ENCODE measurements at places on chromosomes 3 and 15.

- no peak for DNase-seq
Observed at GRCh38 chr3:61901986-61902385, 340.6 kb downstream of the PTPRG start.

DNA sequence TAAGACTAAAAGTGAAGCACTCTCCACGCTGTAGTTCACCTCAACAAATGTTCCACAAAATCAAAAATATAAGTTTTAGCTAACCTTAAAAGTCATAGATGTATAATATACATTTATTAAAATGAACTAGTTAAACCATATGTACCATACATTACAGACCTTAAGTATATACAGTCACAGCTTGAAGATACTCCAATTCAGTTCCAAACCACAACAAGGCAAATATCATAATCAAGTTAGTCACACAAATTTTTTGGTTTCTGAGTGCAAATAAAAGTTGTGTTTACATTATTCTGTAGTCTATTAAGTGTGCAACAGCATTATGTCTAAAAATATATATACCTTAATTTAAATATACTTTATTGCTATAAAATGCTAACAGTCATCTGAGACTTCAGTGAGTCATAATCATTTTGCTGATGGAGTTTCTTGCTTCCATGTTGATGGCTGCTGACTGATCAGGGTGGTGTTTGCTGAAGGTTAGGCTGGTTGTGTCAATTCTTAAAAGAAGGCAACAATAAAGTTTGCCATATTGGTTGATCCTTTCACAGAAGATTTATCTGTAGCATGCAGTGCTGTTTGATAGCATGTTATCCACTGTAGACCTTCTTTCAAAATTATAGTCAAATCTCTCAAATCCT lies 736.7 kb downstream of the NSUN3 start:
- no peak for DNase-seq

GRCh38 chr15:47603026-47603425 lies 114.3 kb upstream of the SEMA6D start:
- DNase-seq: no peak

DNA sequence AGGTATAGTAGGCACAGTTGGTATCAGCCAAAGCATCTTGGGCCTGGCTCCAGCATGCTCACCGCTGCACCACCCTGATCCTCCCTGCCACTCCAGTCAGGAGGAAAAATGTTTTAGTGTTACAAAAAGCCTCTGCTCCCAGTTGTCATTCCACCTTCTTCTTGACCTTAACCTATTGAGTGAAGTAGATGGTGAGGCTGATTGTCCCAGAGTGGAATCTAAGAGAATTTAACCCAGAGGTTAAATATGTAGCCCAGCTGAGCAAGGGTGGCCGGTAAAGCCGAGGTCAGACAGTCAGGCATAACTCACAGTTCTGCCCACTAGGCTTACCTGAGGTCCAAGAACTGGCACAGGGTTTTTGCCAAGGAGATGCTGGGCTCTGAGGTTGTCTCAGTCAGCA lies 30.7 kb upstream of the TNIK start:
- no peak for DNase-seq

DNA sequence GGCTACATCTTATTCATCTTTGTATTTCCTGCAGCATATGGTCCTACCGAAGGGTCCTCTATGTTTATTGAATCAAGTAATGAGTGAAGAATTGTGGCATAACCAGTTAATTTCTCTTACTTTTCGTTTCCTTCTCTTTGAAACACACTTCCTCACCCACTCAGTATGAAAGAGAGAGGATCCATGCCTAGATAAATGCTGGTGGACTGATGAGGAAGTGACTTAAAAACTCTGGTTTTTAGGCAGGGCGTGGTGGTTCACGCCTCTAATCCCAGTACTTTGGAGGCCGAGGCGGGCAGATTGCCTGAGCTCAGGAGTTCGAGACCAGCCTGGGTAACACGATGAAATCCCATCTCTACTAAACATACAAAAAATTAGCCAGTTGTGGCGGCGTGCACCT lies 2.2 kb upstream of the MB21D2 start:
- DNase-seq: no peak

DNA sequence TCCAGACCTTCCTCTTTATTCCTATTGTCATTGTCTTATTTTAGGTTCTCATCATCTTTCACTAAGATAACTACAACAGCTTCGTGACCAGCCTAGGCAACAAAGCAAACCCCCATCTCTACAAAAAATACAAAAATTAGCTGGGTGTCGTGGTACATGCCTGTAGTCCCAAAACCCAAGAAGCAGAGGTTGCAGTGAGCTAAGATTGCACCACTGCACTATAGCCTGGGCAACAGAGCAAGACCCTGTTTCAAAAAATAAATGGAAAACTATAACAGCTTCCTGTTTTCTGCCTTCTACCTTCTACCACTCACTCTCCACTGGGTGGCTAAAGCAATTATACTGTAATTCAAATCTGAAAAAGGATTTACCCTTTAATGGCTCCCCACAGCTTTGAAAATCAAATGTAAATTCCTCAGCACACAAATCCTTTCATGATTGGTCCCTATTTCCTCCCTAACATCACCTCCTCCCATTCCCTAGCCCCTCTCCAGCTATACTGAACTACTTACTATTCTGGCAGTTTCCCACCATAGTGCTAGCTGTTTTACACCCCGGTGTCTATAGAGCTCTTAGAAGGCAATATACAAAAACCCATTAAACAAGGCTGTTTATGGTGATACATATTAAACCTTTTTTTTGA lies 33.4 kb downstream of the LRRFIP2 start:
- no peak for DNase-seq

All from LNCaP clone FGC (cell line).